Stomach (tissue), 19 donors: ENCODE measurements at places on chromosomes 6 and 20. TPM values are rescaled to one million over a fixed set of nuclear protein-coding genes. Genes with fewer than 3 reads are reported as not detected.

GRCh38 chr6:114376611-114377175, 33.9 kb upstream of the HS3ST5 start:
- H3K36me3 ChIP-seq = no peaks in the 10 kb centered on the region
- no peak overlapping the region for H3K27ac ChIP-seq
- H3K27me3 ChIP-seq = no peaks in the 10 kb centered on the region
- H3K4me3 ChIP-seq = no peak overlapping the region

DNA sequence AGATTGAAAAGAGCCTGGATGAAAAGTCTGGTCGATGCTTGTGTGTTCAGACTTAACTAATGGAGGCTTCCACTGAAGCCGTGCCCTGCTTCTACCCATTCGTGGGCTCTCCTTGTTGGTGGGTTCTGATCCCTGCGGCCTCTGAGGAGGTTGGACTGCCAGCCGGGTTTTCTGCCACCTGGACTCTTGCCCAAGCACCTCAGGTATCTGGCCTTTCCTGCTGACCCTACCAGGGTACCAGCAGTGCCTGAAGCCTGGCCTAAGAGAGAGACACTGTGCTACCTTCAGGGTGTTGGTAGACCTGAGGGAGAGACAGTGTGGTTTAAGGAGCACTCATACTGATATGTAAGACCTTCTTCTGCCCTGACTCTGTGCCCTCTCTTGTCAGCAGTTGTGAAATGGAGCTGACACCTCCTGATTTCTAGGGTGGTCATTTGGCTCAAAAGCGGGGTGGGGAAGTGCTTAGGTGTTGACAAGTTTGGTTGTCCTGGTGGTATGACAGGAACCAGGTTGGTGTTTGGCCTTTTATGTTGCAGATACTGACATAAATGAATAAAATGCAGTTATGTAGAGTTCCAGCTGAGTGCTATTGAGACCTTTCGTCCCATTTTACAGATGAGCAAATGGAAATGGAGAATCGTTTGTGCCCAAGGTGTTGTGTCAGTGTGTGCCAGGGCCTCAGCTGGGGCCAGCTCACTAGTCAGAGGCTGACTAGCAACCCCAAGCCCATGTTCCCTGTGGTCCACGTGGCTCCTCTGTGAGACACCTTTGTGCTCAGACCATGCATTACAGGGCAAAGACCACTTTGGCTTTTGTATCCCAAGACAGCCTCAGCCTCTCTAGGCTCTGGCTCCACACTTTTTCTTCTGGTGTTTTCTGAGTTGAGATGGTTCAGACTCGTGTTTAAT, 3.1 kb downstream of the PLCG1 start:
- H3K4me1 ChIP-seq = peaks cover 85% of the 10 kb centered on the region
- DNase-seq = no peak
- no peaks in the 10 kb centered on the region for H3K27me3 ChIP-seq

SLPI gene
- 21.0 TPM for total RNA-seq

- no peak for DNase-seq
- no peaks in the 10 kb centered on the region for H3K36me3 ChIP-seq
- no peak overlapping the region for H3K27ac ChIP-seq
- no peaks in the 10 kb centered on the region for H3K27me3 ChIP-seq
- no peaks in the 10 kb centered on the region for H3K4me1 ChIP-seq
These were observed 451.7 kb downstream of the GRIK2 start for GRCh38 chr6:101845172-101845571.
